Astrocyte of the spinal cord (primary cell): ENCODE measurements at places on chromosomes 7 and 10.

- peak; percentile 74 for DNase-seq
These were observed 26.1 kb upstream of the DUSP5 start for GRCh38 chr10:110471566-110472139.

DNA sequence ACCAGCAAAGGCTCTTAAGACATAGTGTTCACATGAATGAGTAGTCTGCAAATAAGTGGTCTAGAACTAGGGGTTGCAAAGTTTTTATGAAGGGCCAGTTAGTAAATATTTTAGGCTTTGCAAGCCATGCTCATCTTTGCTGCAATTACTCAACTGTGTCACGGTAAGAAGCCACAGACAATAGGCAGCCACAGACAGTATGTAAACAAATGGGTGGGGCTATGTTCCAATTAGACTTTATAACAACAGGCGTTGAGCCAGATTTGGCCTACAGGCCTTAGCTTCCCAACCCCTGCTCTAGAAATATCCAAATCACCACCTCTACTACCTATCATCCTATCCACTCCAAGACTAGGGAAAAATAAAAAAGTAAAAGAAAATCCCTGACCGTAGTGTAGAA lies 9.2 kb downstream of the IKZF5 start:
- DNase-seq = no peak

- DNase-seq = no peak
These were observed 20.5 kb downstream of the NKX6-2 start for GRCh38 chr10:132765435-132765834.

- peak; percentile 1 for DNase-seq
These were observed 613.5 kb downstream of the PTPRN2 start for GRCh38 chr7:157973971-157974677.

DNA sequence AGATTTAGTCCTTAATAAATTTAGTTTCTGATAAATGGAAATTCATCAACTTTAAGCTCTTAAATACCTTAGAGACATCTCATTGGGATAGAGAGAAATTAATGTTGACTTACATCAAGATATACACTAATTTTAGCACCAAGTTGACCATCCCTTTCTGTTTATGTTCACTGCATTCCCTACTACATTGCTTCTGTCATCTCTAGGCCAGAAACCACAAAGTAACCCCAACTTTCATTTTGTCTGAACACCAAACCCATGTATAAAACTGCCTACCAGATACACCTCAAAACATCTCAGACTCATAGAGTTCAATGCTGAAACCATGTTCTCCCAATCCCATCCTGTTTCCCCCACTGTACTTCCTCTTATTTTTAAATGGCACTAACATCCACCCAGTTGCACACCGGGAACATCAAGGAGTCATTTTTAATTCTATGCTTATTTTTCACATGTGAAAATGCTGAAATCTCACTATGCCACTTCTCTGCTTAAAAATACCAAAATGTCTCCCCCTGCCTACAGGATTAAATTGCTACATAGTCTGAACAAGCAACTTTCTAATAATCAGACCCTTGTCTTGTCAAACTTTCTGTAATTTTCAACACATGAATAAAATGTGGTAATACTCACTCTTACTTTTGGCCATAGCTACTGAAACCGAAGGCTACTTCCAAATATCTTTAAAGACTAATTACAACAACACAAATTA lies 201.6 kb downstream of the SEMA3D start:
- DNase-seq = no peak

DNA sequence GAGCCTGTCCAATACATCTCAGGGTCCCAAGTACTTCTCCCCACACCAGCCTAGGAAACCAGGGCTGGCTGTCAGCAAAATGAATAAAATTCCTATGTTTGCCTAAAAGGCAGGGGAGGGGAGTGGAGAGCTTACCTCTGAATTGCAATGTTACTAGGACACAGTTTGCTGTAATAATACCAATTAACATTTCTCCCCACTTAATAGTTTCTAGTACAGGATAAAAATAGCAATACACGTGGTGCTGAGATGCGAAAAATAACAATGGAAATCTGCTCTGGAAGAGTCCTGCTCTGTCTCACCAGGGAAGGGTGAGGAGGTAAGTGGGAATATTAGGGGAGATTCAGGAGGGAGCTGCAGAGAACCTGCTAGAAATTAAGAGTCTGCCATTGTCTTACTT lies 112.3 kb downstream of the PLXNA4 start:
- no peak for DNase-seq

GRCh38 chr7:79653136-79653631 lies 199.7 kb upstream of the MAGI2 start:
- DNase-seq = no peak

GRCh38 chr10:119470920-119471702 lies 71.4 kb downstream of the RGS10 start:
- no peak for DNase-seq

DNA sequence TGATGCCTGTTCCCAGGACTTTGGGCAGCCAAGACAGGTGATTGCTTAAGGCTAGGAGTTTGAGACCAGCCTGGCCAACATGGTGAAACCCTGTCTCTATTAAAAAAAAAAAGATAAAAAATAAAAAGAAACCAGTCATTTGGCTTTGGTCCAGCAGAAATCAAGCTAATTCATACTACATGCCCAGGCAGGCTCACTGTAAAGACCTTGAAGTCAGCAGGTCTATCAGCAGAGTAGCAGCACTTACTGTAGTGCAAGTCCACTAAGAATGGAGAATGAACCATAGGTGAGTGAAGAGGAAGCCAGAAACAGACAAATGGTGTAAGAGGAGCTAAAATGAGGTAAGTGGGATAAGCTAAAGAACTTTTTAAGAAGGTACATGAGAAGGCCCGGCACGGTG lies 24.7 kb downstream of the PSPH start:
- DNase-seq = no peak

GRCh38 chr10:62459072-62459471 lies 84.9 kb downstream of the ZNF365 start:
- DNase-seq = peak; percentile 37

- DNase-seq = no peak
These were observed 25.8 kb upstream of the GPR141 start for GRCh38 chr7:37657816-37658215.

- no peak for DNase-seq
These were observed 57.8 kb upstream of the SDK1 start for GRCh38 chr7:3243256-3243655.

GRCh38 chr7:100157334-100158228 lies 942 bp downstream of the TRAPPC14 start:
- no peak for DNase-seq
